ENCODE measurements at places on chromosomes 11 and 22.
A peak's percentile ranks its signal among the peaks of the same experiment; 100 is the strongest.

- no peak for DNase-seq
These were observed 83.2 kb downstream of the TEAD1 start for GRCh38 chr11:12757416-12757815.

DNA sequence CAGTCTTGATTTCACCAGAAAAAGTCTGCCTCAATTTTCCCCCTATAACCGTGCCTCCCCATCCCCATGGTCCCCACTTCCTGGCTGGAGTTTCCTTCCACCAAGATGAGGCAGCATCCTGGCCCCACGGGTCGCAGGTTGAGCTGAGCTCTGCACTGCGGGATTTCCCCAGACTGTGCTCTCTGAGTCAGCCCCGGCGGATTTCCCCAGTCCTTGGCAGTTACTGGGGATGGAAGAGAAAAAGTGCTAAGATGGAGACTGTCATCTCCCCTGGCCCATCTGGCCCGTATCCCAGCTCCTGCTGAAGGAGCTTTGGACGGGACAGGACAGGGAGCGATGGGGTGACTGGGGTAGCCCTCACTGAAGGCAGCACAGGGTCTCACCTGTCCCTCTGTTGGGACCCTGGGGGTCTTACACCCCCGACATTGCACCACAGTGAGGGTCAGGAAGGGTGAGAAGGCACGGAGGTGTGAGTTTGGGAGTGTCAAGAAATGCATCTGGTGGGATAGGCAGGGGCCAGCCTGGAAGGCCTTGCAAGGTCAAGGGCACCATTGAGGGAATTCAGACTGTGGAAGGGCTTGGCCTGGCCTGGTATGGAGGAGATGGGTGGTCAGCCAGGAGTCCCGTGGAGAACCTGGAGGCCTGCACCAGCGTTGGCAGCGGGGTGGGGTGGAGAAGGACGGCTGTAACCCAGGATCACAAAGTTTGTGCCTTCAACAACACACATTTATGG lies 36.5 kb downstream of the NADSYN1 start:
- DNase-seq: peak; percentile 65

- peak; percentile 67 for DNase-seq
These were observed 177.3 kb upstream of the SORL1-AS1 start for GRCh38 chr11:121630041-121630440.

GRCh38 chr11:78909386-78909785 lies 334.7 kb upstream of the NARS2 start:
- DNase-seq: no peak

GRCh38 chr22:32985899-32986765 lies 72.0 kb downstream of the SYN3 start:
- DNase-seq: peak; percentile 90

DNA sequence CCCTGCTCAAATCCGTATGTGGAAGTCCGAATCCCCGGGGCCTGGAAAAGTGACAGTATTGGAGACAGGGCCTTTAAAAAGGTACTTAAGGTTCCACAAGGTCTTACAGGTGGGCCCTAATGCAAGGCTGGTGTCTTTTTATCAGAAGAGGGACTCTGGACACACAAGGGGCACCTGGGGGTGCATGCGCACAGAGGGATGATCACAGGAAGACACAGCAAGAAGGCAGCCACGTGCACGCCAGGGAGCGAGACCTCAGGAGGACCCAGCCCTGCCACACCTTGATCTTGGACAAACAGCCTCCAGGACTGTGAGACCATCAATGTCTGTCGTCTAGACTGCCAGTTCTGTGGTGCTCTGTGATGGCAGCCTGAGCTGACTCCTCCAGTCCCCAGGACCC lies 96.5 kb downstream of the SHANK2 start:
- no peak for DNase-seq

DNA sequence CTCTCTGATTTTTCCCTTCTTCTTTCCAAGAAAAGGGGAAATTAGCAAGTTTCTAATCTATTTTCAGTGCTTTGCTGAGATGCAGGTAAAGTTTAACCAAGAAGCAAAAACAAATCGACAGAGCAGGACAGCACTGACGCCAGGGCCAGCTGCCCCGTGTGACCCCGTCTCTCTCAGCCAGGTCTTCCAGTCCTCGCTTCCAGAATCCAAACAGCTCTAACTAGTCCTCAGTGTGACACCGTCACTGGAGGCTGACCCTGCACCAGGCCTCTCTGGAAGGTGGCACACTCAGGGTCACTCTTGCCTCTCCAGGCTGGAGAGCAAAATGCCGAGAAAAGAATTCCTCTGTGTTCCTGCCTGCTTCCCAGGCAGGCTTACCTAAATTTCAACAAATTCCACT lies 44.8 kb downstream of the SHANK2 start:
- no peak for DNase-seq

DNA sequence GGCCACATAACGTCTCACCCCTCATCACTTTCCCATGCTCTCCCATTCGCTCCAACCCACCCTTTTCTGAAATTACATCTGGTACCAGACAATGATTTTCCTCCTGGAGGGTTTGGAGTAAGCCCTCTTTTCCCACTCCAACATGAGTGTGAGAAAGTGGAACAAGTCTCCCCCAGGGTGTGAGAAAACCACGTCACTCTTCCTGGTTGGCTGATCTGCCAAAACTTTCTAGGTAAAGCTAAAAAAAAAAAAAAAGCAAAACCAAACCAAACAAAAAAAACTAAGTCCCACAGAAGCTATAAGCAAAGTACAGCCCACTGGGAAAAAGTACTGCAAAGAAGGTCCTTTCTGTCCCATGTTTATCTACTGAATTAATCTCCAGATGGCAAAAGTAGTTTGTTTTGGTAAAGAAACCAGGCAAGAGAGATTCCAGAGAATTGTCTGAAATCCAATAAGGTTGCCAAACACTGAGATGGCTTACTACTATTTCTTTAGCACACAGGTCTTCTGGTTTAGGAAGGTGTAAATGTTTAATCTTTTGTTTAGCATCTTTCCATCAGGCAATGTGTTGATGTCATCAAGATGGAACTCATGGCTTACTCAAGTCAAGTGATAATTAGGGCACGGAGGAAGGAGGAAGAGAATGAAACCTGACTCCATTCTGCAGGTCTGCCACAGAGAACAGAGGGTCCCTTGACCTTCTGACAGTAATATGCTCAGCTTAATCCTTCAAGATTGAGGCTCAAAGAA lies 395.6 kb downstream of the LARGE1 start:
- no peak for DNase-seq

DNA sequence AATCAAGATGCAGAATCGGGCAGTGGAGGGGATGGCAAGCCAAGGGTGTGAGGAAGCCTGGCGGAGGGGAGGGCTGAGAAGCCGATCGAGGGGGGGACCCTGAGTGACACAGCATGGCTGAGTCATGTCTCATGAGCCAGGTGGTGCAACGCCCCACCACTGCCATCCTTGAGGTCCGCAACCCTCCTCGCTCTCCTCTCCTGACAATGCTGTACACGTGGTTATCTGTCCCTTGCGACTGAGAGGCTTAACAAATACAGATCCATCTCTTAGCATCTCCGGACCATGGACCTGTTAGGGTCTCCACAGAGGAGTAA lies 14.2 kb downstream of the SLC22A12 start:
- no peak for DNase-seq

GRCh38 chr11:9604134-9604533 lies 30.7 kb downstream of the WEE1 start:
- no peak for DNase-seq

- peak; percentile 80 for DNase-seq
These were observed 35.9 kb upstream of the PRDM11 start for GRCh38 chr11:45110562-45110961.

GRCh38 chr22:17981497-17981896 lies 42.9 kb downstream of the MICAL3 start:
- DNase-seq: no peak

DNA sequence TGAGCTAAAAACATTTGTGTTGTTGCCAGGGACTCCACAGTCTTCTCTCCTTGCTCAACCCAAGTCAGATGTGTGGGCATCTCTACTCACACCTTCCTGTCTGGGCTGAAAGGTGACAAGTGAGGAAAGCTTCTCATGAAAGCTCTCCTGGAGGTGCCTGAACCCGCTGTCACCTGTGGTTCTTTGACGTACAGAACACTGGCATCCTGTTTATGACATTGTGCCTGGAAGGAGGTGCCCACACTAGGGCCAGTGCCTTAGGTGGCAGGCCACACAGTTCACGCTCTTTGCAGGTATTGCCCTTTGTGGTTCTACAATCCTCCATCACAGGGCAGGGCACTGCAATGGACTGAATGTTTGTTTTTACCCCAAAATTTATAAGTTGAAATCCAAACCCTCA lies 108.5 kb downstream of the CD44 start:
- no peak for DNase-seq

DNA sequence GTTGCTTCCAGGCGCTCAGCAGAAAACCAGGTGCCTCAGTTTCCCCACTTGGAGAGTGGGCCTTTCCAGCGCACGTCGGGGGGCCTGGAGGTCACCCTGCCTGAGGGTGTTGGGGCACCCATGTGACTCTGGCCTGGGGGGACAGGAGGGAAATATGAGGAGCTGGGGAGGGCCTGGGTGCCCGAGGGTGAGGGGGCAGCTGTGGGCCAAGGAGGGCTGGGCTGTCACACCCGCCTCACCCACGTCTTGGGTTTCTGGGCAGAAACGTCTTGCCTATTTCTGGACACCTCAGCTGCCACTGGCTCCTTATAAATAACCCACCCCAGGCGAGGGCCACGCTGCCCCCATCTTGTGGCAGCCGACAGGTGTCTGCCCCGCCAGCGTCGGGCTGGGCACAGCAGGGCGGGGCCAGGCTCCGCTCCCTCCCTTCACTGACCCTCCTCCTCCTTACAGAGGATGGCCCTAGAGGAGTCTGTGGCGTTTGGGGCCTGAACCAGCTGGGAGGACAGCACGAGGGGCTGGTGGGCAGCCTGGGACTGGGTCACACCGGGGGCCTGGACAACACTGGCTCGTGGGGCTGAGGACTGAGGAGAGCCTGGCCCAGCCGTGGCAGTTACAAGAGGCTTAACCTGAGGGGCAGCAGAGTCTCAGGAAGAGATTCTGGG lies 1.5 kb downstream of the TNNT3 start:
- DNase-seq: no peak

DNA sequence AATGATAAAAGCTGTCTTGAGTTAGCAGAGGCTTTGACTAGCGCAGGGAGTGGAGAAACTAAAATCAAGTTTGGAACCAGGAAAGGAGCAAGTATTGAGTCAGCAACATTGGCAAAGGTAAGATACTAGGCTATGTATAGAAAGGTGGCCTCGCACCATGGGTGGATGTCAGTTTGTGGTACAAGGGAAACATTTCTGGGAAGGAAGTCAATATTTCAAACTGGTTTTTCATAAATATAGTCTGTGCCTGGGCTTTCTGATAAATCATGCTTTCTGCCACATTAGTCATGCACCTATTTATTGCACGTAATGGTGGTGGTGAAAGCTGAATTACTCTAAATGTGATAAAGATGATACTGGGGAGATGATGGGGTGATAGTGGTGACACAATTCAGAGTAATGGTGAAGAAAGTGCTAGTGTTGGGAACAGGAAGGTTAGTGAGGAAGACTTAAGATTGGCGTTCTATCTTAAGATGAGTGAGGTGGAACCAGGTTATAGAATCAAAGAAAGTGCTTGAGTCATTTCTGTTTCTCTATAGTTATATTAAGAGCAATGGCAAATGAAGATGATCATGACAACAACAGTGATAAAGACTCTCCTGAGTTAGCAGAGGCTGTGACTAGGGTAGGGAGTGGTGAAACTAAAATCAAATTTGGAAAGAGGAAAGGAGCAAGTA lies 729.0 kb downstream of the FAM181B start:
- DNase-seq: peak; percentile 51

DNA sequence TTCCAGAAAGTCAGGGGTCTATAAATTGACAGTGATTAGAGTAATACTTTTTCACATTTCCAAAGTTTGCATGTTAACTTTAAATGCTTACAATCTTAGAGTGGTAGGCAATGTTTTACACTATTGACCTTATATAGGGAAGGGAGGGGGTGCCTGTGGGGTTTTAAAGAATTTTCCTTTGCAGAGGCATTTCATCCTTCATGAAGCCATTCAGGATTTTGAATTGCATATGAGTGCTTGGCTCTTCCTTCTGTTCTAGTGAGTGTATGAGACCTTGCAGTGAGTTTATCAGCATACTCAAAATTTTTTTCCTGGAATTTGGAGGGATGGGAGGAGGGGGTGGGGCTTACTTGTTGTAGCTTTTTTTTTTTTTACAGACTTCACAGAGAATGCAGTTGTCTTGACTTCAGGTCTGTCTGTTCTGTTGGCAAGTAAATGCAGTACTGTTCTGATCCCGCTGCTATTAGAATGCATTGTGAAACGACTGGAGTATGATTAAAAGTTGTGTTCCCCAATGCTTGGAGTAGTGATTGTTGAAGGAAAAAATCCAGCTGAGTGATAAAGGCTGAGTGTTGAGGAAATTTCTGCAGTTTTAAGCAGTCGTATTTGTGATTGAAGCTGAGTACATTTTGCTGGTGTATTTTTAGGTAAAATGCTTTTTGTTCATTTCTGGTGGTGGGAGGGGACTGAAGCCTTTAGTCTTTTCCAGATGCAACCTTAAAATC lies 5.3 kb downstream of the MALAT1 start:
- DNase-seq: peak; percentile 37

GRCh38 chr22:43293655-43294392 lies 49.3 kb downstream of the SCUBE1 start:
- DNase-seq: peak; percentile 24

DNA sequence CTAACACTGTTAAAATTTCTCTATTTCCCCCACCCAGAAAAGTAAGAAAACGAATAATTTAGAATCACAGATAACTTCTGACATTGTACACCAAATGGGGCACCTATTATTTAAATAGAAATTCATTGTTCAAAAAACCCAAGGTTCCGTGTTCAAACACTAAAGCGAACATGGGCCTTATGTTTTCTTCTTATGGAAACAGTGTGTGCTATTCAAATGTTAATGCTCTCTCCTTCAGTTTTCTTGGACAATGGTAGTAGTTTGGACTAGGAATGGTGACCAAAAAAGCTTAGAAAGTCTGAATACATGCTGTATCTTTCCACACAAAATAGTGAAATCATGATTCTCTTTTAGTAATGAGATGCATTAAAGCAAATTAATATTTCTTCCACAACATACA lies 33.7 kb downstream of the VSIG10L2 start:
- no peak for DNase-seq

DNA sequence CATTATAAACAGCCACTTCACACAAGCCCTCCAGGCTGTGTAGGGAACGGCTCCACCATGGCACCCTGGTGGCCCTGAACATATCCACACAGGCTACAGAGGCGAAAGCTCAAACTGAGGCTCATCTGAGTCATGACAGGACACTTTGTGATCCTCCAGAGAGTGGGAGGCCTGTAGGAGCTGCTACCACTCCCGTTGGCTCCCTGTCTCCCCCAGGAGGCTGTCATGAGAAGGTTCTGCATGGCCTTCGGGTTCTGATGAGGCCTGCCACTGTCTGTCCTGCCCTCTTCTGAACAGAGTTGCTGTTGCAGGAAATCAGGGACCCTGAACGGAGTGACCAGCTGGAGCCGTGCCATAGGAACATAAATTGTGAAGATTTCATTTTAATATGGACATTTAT lies 23.8 kb upstream of the ALDH3B2 start:
- DNase-seq: peak; percentile 15
